Upper lobe of right lung (tissue), 1 donor: ENCODE measurements at places on chromosomes 13 and 19. TPM values are rescaled to one million over a fixed set of nuclear protein-coding genes. Genes with fewer than 3 reads are reported as not detected.

GRCh38 chr13:101003566-101003965, 329.0 kb upstream of the TMTC4 start:
- DNase-seq = no peak

GRCh38 chr19:38697197-38697596, 47.1 kb downstream of the CAPN12 start:
- no peak for DNase-seq

DNA sequence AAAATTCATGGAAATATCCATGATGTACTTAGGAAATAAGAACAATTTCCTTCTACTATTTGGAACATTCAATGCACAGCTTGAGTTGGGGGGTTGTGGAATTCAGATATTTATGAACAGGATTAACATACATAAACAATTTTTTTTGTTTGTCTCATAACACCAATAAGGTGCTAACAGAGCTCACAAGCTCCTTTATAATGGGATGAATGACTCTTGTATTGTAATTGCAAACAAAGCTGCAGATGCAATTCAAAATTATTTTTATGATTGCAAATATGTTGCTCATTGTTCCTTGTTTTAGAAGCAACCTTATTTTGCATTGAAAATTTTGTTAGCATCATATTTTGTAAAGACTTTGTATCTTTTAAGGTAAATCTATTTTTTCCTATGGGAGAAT, 265.7 kb downstream of the PCDH17 start:
- DNase-seq = no peak

Gene AP2S1
- 101 TPM for total RNA-seq

GRCh38 chr13:27354379-27354778, 70.0 kb upstream of the GTF3A start:
- no peak for DNase-seq

DNA sequence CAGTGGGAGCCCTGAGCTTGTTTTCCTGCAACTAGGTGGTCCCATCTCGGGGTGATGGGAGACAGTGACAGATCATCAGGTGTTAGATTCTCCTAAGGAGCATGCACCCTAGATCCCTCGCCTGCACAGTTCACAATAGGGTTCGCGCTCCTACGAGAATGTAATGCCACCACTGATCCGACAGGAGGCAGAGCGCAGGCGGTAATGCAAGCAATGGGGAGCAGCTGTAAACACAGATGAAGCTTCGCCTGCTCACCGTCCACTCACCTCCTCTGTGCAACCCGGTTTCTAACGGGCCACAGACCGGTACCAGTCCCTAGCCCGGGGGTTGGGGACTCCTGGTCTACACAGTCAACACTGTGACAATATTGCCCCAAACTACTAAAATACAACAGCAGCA, 38.8 kb downstream of the CARD8 start:
- DNase-seq = no peak

DNA sequence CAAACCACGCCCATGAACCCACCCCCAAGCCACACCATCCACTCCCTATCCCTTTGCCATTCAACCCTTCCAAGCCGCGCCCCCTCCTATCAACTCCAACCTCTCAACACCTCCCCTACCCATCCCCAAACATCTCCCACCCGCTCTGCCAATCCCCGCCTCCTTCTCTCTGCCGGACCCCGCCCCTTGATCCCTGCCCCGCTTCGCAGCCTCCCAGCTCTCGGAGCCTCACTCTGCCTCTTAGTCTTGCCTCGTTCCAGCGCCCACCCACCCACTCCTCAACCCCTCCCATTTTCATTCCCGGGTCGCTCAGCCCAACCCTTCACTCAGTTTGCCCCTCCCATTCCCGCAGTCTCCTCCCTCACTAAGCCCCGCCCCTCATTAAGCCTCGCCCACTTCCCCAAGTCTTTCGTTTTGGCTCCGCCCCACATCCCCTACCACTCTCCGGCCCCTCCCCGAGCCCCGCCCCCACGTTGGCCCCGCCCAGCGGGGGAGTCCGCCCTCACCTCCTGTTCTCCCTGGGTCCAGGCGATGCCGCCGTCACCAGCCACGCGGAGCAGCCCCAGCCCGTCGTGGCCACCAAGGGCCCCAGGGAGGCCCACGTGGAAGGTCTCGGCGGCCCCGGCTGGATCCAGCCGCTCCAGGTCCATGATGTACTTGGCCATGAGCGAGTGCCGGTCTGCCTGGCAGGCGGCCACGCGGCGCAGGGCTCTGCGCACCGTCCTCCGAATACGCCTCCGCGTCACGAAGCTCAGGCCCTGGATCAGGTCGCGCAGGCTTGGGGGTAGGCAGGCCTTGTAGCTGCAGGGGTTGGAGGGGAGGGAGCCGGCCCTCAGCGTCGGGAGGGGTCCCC, 5.7 kb downstream of the JAK3 start:
- peak; percentile 79 for DNase-seq

GRCh38 chr13:80341756-80342370, 937 bp upstream of the SPRY2 start:
- peak; percentile 83 for DNase-seq

GRCh38 chr13:74003374-74003773, 130.8 kb downstream of the KLF12 start:
- DNase-seq = no peak

Gene ZNF681
- 1.9 TPM for total RNA-seq

- DNase-seq = no peak
Measured at GRCh38 chr19:29031216-29031615, 181.7 kb downstream of the UQCRFS1 start.

Gene SCEL
- 109 TPM for total RNA-seq

DNA sequence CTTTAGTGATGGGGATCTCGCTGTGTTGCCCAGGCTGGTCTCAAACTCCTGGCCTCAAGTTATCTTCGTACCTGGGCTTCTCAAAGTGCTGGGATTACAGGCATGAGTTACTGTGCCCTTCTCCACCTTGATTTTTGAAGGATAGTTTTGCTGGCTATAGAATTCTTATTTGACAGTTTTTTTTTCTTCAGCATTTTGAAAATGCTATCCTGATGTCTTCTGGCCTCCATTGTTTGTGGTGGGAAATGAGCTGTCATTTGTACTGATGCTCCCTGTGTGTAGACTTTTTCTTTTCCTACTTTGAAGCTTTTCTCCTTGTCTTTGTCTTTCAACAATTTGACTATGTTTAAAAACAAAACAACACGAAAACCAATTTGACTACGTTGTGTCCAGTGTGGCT, 54.2 kb downstream of the SIPA1L3 start:
- no peak for DNase-seq

- DNase-seq = no peak
Measured at GRCh38 chr13:50766013-50766412, 77.5 kb downstream of the DLEU7 start.

DNA sequence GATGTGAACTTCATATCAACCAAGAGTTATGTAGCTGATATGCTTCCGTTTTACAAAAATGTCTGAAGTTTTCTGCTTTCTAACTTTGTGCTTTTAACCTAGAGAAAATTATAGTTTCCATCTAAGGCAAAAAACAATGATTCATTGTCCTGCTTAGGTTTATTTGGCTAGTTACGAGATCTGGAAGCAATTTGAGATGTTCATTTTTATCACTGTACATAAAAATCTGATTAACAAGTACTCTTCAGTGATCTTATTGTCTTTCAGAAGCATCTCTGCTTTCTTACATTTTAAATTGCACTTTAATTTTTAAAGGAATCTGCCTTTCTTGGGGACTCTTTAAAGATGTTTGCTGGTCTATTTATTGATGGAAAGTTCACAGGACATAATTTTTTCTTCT, 188.1 kb downstream of the RFC3 start:
- DNase-seq = no peak

Gene SYT3
- total RNA-seq = 2.5 TPM

DNA sequence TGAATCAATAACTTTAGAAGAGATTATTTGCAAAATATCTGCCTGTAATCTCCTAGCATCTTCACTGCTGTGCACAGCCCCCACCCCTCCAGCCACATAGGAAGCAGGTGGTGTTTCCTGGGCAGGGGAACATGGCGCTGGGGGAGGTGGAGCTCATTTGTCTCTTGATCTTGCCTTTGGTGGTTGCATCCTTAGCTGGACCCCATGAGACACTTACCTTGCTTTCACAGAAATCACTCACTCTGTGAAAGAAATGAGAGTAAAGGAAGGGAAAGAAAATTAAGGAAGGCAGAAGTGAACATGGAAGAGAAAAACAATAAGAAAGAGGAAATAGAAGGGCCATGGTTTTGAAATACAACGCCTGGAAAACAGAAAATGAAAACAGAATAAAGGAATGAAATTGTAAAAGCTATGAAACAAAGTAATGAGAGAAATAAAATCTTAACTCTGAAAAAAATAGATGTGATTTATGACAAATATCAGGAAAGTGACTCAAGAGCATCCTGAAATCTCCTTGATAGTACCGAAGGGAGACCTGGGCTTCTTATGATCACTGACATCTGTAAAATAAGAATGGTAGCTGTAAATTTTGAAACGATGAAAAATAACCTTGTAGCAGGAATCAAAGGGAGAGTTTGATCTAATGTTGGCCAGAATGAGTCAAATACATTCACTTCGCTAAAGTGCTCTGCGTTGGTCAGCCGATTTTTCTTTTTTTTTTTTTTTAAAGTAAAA, 17.2 kb upstream of the RNASEH2B start:
- DNase-seq = no peak

DNA sequence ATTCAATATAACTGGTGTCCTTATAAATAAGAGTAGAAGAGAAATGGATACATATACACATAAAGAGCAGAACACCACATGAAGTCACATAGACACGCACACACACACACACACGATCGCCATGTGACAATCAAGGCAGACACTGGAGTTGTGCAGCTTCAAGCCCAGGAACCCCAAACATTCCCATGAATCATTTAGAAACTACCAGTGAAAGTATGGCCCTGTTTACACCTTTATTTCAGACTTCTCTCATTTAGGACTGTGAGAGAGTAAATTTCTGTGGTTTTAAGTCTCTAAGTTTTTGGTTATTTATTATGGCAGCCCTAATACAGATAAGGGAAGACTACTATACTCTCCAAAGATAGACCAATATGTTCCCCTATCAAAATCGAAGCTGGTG, 20.4 kb upstream of the TNFSF13B start:
- DNase-seq = no peak

DNA sequence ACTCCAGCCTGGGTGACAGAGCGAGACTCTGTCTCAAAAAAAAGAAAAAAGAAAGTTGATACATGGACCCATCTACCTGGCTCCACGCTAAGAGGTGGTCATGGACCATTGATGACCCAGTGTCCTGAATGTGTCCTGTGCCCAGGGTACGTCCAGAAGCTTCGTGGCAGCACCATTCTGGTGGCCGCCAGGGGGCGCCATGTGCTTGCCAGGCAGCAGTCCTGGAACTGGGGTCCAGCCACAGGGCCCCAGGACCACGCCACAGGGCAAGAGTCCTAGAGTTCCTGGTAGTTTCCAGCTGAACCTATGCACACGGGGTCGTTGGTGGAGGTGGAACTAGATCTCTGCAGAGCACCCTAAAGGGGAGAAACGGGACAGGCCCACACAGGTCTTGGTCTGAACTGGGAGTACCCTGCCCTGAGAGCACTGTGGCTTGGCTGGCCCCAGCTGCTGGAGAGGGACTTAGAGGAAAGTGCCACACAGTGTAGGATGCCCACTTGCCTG, 19.9 kb upstream of the FBXO27 start:
- DNase-seq = peak; percentile 84

DNA sequence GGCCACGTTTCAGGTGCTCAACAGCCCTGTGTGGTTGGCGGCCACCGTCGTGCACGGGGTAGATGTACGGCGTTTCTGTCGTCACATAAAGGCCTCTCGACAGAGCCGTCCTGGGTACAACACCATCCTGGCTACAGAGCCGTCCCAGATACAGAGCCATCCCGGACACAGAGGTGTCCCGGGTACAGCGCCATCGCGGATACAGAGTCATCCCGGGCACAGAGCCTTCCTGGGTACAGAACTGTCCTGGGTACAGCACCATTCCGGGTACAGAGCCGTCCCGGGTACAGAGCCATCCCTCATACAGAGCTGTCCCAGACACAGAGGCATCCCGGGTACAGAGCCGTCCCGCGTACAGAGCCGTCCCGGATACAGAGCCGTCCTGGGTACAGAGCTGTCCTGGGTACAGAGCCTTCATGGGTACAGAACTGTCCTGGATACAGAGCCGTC, 222.7 kb upstream of the SOX1 start:
- DNase-seq = no peak

Gene ADAMTSL5
- total RNA-seq = 4.8 TPM

DNA sequence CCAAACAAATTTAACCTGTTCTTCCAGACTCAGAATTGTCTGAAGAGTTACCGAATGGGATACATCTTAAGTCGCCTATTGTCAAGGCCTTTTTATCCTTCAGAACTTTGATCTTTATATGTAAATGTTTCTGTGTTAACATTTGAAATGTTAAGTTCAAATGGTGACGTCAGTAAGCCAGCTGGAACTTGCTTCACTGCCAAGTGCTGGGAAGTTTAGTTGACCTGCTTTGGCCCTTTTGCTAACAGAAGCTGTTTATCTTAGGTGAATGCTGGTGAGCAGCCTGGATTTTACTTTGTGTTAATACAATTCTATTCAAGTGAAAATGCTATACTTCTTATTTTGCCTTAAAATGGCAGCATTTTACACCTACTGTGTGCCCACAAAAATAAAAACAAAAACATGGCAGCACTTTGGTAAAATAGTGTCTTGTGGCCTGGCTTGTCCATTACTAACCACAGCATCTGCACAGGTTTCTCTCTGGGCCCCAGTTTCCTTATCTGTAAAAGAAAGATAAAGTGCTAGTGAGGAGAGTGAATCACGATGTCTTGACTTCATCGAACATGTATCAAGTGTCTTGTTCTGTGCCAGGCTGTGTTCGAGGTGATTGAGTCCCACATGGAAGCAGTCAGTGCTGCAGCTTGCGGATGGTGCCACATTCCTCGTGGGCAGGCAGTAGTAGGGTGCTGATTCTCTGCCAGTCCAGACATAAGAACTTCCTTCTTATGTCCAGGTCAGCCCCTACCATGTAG, 2.2 kb downstream of the NAXD start:
- no peak for DNase-seq

GRCh38 chr19:38202504-38202903, 21.5 kb downstream of the DPF1 start:
- no peak for DNase-seq

DNA sequence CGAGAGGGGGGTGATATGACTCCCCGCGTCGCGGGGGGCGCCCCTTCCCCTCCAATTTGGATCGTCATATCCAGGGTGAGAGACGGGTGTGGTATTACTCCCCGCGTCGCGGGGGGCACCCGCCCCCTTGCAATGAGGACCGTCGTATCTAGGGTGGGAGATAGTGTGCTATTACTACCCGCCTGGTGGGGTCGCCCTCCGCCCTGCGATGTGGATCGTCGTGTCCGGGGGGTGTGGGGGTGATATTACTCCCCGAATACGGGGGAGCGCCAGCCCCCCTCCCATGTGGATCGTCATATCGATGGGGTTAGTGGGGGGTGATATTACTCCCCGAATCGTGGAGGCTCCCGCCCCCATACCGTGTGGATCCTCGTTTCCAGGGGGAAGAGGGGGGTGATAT, 29.2 kb upstream of the RGCC start:
- no peak for DNase-seq

DNA sequence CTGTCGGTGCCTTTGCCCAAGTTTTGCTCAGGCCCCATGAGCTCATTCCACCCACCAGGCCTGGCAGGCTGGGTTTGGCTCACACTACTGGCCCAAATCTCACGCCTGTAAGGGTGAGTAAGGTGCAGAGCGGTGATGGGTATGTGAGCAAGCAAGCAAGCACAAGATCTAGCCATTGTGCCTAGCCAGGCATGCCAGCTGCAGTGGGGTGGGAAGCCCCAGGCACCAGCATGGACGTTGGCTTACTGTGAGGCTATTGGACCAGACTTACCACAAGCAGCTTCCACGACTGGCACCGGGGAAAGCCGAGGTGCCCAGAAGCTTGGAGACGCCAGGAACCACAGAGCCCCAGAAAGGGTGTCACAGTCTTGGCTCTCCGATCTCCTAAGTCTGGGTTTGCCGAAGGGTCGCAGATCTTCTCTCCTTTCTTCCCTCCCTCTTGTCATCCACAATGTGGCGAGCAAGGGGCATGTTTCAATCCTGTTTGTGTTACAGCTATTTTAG, 2659.4 kb upstream of the PCDH20 start:
- no peak for DNase-seq
